ENCODE measurements at places on chromosomes 16 and 17.

GRCh38 chr16:55249936-55250335 lies 74.1 kb upstream of the IRX6 start:
- DNase-seq = no peak

DNA sequence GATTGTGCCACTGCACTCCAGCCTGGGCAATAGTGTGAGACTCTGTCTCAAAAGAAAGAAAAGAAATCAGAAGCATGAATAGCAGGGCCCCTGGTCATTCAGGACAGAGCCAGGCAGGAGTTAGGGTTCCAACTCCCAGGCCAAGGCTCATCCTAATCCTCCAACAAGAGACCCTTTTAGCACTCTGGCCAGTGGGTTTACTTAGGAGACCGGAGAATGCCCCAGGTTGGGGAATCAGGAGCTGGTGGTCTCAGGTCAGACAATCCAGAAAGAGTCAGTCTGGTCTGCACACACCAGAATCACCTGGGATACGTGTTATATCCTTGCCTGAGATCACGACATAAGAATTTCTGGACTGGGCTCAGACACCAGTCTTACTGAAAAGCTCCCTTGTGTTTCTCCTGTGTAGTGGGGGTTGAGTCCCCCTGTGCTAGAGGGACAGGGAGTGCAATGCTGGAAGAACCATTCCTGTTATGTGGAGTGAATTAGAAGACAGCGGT lies 48.7 kb downstream of the CCDC42 start:
- DNase-seq = no peak

GRCh38 chr16:20660325-20660724 lies 37.2 kb downstream of the ACSM1 start:
- DNase-seq = no peak

DNA sequence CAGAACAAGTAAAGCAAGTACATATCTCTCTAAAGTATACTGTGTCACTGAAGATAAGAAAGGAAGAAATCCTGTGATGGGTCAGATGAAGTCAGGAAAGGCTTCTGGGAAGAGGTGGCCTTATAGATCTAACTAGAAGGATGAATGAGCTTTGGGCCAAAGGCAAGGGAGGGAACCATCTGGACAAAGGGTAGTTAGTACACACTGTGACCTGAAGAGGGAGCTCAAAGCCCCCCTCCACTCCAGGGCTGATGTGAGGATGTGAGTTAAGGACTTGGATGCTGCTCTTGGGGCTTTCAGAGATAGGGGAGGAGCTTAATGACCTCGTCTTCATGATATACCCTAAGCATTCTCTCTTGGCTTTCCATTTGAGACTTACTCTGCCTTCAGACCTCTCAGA lies 185.3 kb upstream of the CACNG3 start:
- no peak for DNase-seq

DNA sequence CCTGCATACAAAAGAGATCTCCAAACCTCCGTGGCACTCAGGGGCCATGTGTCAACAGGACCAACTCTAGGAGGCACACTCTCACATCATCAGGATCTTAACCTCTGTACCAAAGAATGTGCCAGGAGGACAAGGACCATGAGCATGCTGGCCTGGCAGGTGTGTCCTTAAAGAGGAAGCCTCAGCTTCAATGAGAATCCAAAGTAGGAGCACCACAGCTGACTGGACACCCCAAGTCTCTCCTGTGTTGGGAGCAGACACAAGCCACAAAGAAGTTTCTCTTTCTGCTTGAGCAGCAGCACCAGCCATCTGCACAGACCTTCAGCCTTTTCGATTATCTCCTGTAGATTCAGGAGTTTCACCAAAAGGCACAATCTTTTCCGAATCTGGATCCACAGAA lies 1734.5 kb downstream of the TP53TG3F start:
- no peak for DNase-seq

GRCh38 chr16:4908854-4909401 lies 28.0 kb downstream of the PPL start:
- no peak for DNase-seq

DNA sequence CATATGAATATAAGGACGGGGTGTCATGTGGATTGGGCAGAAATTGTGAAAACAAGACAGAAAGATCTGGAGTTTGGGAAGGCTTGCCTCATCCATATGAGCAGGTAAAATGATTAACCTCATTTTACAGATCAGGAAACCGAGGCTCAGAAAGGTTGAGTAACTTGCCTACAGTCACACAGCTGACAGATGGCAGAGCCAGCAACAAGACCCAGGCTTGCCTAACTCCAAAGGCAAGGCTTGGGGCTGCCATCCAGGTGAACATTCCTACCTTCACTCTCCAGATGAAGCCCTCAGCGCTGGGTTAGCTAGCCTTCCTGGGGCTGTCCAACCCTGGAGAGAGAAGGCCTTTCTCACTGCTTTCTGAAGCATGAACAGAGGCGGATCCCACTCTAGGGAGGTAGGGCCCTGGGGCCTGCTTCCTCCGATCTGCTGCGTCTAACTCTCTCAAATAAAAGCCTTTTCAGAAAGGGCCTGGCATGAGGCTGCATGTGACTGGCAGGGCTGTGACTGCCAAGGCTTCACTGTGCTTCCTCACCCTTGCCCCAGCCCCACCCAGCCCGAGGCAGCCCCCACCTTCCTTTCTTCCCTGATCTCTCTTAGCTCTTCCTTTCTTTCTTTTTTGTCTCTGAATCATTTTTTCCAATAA lies 107.8 kb downstream of the GNAO1 start:
- no peak for DNase-seq

- no peak for DNase-seq
Observed at GRCh38 chr16:69378760-69379159, 7.0 kb downstream of the TERF2 start.

DNA sequence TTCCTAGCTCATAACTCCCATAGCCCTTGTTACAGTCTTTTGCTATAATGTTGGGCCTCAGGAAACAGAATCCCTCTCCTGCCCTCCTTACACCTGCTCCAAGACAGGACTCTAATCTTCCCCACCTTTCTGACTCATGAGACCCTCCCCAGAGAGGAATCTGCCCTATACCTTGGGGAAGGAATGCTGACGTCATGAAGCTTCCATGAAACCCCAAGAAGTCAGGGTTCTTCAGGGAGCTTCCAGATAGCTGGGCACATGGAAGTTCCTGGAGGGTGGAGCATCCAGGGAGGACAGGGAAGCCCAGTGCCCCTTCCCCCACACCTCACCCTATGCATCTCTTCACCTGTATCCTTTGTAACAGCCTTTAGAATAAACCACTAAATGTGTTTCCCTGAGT lies 285.7 kb downstream of the SOX9 start:
- no peak for DNase-seq

- no peak for DNase-seq
Observed at GRCh38 chr16:71428883-71429282, 13.0 kb downstream of the TLE7 start.

GRCh38 chr16:54242199-54242598 lies 44.4 kb downstream of the IRX3 start:
- no peak for DNase-seq

- DNase-seq = no peak
Observed at GRCh38 chr16:79564671-79565107, 35.8 kb downstream of the MAF start.

- DNase-seq = no peak
Observed at GRCh38 chr17:81020443-81020766, 14.5 kb upstream of the BAIAP2 start.

DNA sequence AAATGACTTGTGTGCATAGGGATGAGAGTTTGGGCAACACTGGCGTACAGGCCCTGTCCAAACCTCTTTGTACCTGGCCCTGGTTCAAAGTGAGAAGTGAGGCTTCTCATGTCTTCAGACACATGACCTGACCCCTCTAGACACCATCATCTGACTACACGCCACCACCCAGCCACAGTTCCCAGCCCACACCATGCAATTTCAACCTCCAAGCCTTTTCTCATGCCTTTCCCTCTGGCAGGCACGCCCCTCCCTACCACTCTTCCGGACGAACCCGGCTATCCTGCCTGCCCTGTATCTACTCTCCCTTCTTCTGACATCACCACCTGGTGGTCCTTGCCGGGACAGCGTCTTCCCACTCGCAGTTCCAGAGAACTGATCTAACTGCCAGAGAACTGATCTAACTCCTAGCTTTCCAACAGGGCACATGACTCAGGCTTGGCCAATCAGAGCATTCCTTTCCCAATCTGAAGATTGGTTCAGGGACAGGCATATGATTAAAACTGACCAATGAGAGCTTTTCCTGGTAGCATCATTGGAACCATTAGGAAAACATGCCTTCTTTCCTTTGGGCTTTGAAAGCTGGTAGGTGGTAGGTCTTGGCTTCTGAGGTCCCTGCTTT lies 27.1 kb upstream of the IL21R start:
- DNase-seq = peak; percentile 72
